Stimulated activated CD4-positive, alpha-beta T cell treated with anti-CD3 and anti-CD28 coated beads, Interleukin-12 subunit alpha, Interleukin-12 subunit beta, amount 100 ng/mL, for 24 hours (primary cell): ENCODE measurements at places on chromosomes 11 and 22.

DNA sequence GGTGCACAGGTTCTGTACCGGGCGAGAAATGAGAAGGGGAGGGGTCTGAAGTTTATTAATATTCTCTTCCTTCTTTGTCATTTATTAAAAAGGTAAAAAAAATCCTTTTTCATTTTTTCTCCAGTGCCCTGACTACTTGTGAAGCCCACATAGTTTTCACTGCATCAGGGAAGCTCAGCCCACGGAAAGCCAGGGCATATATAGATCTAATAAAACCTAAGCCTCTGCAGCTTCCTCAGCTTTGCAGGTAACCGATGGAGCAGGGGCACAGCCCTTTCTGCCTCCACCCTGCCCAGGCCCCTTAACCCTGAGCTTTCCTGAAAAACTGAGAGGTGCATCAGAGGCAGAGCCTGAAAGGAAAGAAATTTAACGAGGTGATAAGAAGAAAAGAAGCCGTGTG, 140.1 kb downstream of the NXPE2 start:
- DNase-seq: no peak

DNA sequence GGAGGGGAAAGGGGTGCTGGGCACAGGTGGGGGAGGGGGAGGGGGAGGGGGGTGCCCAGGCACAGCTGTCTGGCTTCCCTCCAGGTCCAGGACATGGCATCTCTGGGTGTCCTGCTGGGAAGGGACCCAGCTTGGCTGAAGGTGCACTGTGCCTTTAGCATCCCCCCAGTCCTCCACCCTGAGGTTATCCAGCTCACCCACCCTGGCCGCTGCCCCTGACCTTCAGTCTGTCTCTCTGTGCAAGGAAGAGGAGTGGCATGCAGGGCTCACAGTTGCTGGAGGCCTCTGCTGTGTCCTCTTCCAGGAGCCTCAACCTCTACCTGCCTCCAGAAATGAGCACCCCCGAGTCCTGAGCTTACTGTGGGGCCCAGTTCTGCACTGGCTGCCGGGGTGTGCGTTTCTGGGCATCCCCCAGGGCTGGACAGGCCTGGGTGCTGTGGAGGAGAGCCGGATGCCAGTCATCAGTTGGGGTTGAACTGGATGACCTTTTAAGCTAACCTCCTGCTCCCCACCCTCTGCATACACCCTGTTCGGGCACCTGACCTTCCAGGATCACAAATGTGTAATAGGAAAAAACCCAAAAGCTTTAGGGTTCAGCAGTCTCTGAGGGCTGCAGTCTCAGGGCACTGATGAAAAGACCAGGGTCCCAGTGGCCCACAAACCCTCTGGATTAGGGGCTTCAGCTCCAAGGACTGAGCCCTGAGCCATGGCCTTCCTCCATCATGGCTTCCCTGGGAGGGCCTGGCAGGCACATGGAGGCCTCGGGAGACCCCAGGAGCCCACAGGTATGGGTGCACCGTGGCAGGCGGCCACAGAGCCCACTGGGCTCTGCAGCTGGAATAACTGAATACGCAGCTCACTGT, 9.6 kb upstream of the CTSD start:
- DNase-seq: no peak

GRCh38 chr11:123055191-123055901, 6.6 kb downstream of the HSPA8 start:
- DNase-seq: no peak

DNA sequence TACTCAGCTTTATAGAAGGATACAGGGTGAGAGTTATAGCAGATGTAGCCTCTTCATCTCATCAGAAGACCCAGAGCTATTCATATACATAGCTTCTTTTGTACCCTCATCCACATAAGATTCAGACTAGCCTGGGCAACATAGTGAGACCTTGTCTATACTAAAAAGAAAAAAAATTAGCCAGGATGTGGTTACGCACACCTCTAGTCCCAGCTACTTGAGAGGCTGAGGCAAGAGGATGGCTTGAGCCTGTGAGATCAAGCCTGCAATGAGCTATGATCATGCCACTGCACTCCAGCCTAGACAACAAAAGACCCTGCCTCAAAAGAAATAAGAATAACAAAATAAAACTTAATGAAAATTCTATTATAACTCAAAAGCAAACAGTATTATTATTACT, 36.7 kb upstream of the B3GNT6 start:
- DNase-seq: no peak

DNA sequence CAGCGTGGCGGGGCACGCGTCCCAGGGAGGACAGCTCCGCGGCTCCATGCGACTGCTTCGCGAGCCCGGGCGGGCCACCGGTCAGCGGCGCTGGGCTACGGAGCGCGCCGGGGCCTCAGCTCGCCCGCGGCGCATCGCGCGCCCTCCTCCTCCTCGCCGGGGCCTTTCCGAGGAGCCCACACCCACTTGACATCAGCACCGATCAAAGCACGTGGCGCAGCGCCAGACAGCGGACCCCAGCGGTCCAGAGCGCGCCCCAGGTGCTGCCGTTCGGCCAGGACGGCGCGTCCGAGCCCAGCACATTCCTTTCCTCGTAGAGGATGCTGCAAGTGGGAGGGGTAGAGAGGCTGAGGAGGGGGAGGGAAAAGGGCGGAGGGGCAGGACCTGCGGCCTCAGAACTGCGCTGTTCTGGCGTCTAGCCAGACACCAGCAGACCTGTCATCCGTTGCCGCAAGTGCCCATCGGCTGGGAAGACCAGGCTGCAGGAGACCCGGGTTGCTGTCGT, 88.6 kb downstream of the PLEKHA7 start:
- DNase-seq: no peak

DNA sequence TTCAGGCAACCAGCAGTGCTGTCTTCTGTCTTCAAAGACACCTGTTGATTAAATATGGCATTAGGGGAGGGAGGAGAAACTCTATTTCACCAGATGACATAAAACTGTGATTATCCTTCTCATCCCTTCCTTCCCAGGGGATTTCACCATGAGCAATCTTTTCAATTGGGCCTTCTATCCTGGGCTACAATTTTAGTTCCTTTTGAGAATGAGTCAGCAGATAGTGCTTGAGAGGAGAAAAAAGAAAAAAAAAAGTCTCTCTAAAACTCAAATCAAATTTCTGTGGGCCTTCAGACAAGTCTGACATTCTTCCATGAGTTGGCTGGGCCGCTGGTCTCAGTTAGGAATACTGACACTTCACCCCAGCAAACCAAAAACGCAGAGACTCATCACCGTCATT, 7.2 kb downstream of the FLI1 start:
- no peak for DNase-seq
